ENCODE measurements at places on chromosomes 1 and 21. TPM values are rescaled to one million over a fixed set of nuclear protein-coding genes. Genes with fewer than 3 reads are reported as not detected.

GRCh38 chr21:46191686-46192575 is 7.7 kb upstream of the SPATC1L start:
- H3K27ac ChIP-seq, result no peak overlapping the region
- no peak for DNase-seq
- H3K4me3 ChIP-seq, result no peak overlapping the region

- no peak overlapping the region for H3K4me3 ChIP-seq
- H3K27ac ChIP-seq, result no peak overlapping the region
- no peaks in the 10 kb centered on the region for H3K27me3 ChIP-seq
- H3K36me3 ChIP-seq, result no peaks in the 10 kb centered on the region
These were observed 161.2 kb downstream of the PSMG1 start for GRCh38 chr21:39022035-39022434.

DNA sequence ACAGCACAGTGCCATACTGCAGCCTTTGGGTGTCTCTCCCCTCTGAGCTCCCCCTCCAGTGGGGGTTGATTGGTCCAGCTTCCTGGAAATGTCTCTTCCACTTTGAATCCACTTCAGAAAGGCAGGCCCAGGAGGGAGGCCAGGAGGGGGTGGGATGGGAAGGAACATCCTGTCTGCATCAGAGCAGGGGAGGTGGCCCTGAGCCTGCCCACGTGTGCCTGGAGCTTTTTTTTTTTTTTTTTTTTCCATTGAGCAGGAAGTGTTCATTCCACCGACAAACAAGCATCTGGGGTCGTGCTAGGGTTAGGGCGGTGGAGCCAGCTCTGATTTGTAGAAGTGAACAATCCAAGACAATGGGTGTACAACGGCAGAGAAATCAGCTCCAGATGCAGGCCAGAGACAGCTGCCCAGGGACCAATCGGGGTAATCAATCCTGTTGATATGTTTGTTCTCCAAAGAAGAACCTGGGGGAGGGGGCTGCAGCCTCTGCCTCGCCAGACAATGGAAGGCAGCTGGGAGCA is 93.3 kb downstream of the SSBP3 start:
- no peaks in the 10 kb centered on the region for H3K27me3 ChIP-seq
- H3K36me3 ChIP-seq, result no peaks in the 10 kb centered on the region
- H3K4me3 ChIP-seq, result no peak overlapping the region
- H3K27ac ChIP-seq, result no peak overlapping the region

- H3K27ac ChIP-seq, result no peak overlapping the region
- peaks cover 21% of the 10 kb centered on the region for H3K4me1 ChIP-seq
- H3K27me3 ChIP-seq, result no peaks in the 10 kb centered on the region
- no peaks in the 10 kb centered on the region for H3K36me3 ChIP-seq
These were observed 133.9 kb upstream of the SGIP1 start for GRCh38 chr1:66399888-66400529.

DNA sequence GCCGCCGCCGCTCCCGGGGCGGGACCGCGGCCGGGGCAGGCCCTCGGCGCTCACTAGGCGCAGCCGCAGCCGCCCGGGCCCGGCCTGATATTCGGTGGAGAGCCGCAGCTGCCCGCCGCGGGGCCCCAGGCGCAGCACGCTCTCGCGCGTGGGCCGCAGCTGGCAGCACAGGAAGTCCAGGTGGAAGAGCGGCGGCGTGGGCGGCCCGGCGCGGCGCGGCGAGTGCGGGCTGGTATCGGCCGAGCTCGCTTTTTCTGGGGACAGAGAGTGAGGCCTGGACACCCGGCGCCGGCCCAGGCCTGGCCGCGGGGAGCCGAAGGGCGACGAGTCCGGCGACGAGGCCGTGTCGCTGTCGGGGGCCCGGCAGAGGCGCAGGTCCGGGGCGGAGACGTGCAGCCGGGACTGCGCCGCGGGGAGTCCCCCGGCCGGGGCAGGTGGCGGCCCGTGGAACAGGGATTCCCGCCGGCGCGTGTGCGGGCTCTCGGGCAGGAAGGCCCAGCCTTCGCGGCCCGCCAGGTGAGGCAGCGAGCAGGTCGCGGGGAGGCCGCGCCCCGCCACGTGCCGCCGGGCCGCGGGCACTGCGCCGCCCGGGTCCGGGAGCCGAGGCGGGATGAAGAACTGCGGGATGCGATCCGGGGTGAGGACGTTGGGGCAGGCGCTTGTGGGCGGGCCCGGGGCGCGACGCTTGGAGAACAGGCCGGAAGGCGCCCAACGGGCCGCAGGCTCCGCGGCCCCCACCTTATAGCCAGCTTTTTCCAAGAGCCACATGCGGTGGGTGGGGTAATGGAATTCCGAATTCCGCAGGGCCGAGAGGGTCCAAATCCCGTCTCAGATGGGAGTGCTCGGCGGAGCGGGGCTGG is 1.2 kb downstream of the C2CD4D start:
- H3K4me1 ChIP-seq, result peaks cover 10% of the 10 kb centered on the region
- no peak overlapping the region for H3K27ac ChIP-seq
- H3K4me3 ChIP-seq, result peak overlapping the region; percentile 40
- peaks cover 47% of the 10 kb centered on the region for H3K27me3 ChIP-seq

DNA sequence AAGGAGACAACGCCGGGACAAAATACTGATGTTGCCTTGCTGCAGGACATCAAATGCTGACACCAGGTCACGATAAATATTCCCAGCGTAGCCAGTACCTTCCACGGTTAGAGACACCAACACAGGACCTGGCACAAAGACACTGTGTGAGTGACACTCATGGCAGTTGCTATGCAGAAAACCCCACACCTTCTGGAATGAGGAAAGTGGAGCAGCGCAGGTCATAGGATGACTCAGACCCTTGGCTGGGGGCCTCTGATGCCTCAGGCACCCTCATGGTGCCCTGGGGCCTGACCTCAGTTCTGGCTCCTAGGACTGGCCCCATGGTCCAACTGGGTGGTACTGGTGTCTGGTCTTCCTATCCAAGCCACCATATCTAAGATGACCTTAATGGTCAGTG is 7.0 kb downstream of the DCST2 start:
- DNase-seq, result no peak
- no peaks in the 10 kb centered on the region for H3K4me1 ChIP-seq
- no peaks in the 10 kb centered on the region for H3K27me3 ChIP-seq
- no peaks in the 10 kb centered on the region for H3K36me3 ChIP-seq
- H3K27ac ChIP-seq, result no peak overlapping the region
- H3K4me3 ChIP-seq, result no peak overlapping the region

- DNase-seq, result peak; percentile 80
- peak within 1 kb of the TSS; percentile 24 for H3K27ac ChIP-seq
- peaks cover 17% of the 10 kb centered on the region for H3K4me1 ChIP-seq
- no peaks in the 10 kb centered on the region for H3K27me3 ChIP-seq
- H3K4me3 ChIP-seq, result peak within 1 kb of the TSS; percentile 63
These were observed at the start of gene PTPRF for GRCh38 chr1:43530483-43531106. Gene PTPRF, plus strand, starts transcription at chr1:43530883. Its CDS starts 14,193 bp downstream, at chr1:43545076.

DNA sequence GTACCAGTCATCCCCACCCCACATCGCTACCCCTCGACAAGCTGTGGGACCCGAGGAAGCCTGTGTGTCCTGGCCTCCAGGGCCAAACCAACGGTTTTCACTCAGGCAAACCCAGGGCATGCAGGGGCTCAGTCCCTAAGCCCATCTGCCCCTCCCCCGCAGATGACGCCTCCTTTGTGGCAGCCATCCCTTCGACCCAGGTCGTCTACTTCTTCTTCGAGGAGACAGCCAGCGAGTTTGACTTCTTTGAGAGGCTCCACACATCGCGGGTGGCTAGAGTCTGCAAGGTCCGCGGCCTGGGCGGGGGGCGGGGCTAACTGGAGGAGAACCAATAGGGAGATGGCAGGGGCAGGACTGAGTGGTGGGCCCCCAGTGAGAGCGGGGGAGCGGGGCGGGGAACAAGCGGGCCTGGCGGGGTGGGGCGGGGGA is 7.4 kb downstream of the SEMA4A start:
- H3K4me3 ChIP-seq, result peak overlapping the region; percentile 37
- peak overlapping the region; percentile 29 for H3K27ac ChIP-seq
- H3K36me3 ChIP-seq, result no peaks in the 10 kb centered on the region

DNA sequence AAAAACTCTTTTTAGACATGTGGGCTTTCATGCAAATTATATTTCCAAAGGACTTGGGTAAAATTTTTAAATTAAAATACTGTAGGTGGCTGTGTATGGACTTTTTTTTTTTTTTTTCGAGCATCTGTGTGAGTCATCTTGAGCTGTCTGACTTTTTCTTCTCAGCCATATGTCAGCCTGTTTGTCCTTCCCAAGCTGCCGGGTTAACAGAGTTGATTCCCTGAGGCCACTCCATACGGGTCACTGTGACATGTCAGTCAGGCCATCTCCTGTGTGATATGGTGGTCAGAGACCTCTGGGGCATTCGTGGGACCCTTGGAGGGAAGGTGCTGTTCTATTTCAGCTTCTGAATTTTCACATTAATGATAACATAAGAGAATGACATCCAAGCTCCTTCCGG is 148.3 kb downstream of the KCNJ6 start:
- peaks cover 56% of the 10 kb centered on the region for H3K27me3 ChIP-seq
- no peak overlapping the region for H3K27ac ChIP-seq
- H3K36me3 ChIP-seq, result no peaks in the 10 kb centered on the region
- H3K4me3 ChIP-seq, result no peak overlapping the region
- H3K4me1 ChIP-seq, result no peaks in the 10 kb centered on the region
- DNase-seq, result no peak

- DNase-seq, result no peak
- no peak overlapping the region for H3K27ac ChIP-seq
- H3K27me3 ChIP-seq, result no peaks in the 10 kb centered on the region
- H3K4me1 ChIP-seq, result peaks cover 5% of the 10 kb centered on the region
These were observed 267.7 kb downstream of the PRDM2 start for GRCh38 chr1:13967707-13968106.

DNA sequence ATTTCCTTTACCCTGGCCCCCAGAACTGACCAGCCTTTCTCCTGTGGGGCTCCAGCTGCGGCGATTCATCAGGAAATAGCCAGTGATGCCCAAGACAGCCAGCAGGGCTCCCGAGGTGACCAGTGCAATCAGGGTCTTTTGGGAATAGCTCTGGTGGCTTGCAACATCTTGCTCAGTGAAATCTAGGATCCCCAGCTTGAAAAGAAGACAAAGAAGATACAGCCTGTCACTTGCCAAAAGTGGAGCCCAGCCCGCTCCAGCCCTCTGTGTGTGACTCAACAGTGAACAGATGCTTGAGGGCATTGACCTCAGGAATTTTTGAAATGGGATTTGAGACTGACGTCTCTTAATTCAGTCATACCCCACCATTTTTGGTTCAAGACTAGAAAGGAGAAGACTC is 22.3 kb downstream of the CD34 start:
- no peaks in the 10 kb centered on the region for H3K36me3 ChIP-seq
- DNase-seq, result no peak
- H3K4me3 ChIP-seq, result no peak overlapping the region

GRCh38 chr1:154104433-154105082 is 50.3 kb downstream of the NUP210L start:
- DNase-seq, result no peak
- no peak overlapping the region for H3K27ac ChIP-seq
- H3K36me3 ChIP-seq, result no peaks in the 10 kb centered on the region
- H3K4me1 ChIP-seq, result no peaks in the 10 kb centered on the region

- H3K27ac ChIP-seq, result no peak overlapping the region
- no peaks in the 10 kb centered on the region for H3K36me3 ChIP-seq
- H3K4me3 ChIP-seq, result no peak overlapping the region
- no peaks in the 10 kb centered on the region for H3K27me3 ChIP-seq
- DNase-seq, result no peak
- no peaks in the 10 kb centered on the region for H3K4me1 ChIP-seq
These were observed 95.6 kb downstream of the RIPK4 start for GRCh38 chr21:41671212-41671762.

GRCh38 chr1:31762726-31763670 is 1.1 kb downstream of the ADGRB2 start:
- peak; percentile 82 for DNase-seq
- H3K27ac ChIP-seq, result no peak overlapping the region

GRCh38 chr21:45528028-45528705 is 14.1 kb downstream of the SLC19A1 start:
- H3K36me3 ChIP-seq, result peaks cover 46% of the 10 kb centered on the region
- H3K4me3 ChIP-seq, result no peak overlapping the region
- H3K4me1 ChIP-seq, result no peaks in the 10 kb centered on the region
- H3K27ac ChIP-seq, result no peak overlapping the region
- H3K27me3 ChIP-seq, result no peaks in the 10 kb centered on the region

DNA sequence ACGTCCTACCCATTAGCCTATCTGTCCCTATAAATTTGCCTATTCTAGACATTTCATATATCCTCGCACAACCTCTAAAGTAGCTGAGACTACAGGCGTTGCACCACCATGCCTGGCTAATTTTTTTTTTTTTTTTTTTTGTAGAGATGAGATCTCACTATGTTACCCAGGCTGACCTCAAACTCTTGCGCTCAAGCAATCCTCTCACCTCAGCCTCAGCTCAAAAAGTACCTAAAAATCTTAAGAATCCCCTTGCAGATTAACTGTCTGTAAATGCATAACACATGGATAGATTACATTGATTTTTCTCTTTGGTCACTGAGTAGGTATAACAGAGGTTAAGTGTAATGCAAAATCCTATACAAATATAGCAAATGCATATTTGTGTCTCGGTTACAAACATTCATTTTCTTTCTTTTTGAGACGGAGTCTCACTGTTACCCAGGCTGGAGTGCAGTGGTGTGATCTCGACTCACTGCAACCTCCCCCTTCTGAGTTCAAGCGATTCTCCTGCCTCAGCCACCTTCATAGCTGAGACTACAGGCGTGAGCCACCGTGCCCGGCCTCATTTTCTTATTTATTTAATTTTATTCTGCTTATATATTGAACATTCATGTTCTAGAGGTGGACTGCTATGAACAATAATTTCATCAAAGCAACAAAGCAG is 2.3 kb downstream of the HORMAD1 start:
- H3K36me3 ChIP-seq, result no peaks in the 10 kb centered on the region
- no peak for DNase-seq
- no peak overlapping the region for H3K27ac ChIP-seq
- H3K4me1 ChIP-seq, result no peaks in the 10 kb centered on the region
- H3K4me3 ChIP-seq, result no peak overlapping the region

GRCh38 chr21:16102113-16102512 is 372.3 kb downstream of the USP25 start:
- no peaks in the 10 kb centered on the region for H3K36me3 ChIP-seq
- H3K4me3 ChIP-seq, result no peak overlapping the region
- no peak overlapping the region for H3K27ac ChIP-seq
- DNase-seq, result no peak
- H3K27me3 ChIP-seq, result no peaks in the 10 kb centered on the region
- no peaks in the 10 kb centered on the region for H3K4me1 ChIP-seq

DNA sequence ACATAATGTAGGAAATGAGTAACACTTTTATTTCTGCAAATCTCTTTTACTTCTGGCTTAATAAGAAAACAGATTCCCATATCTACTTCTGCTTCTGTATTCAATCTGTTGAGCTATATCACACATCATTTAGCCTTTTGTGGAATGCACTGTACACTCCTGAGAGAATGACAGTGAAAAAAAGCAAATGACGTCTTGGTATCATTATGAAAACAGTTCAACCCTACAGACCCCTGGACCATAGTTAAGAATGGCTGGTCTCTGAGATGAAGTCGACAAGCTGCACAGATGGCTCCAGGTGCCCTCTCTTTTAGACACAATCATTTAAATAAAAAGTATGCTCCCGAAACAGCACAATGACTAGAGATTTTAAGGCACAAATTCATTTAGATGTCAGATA is 247.0 kb downstream of the RERE start:
- DNase-seq, result no peak
- no peak overlapping the region for H3K4me3 ChIP-seq

- H3K36me3 ChIP-seq, result no peaks in the 10 kb centered on the region
- H3K4me3 ChIP-seq, result no peak overlapping the region
- H3K27ac ChIP-seq, result no peak overlapping the region
- peak; percentile 47 for DNase-seq
These were observed 273.3 kb downstream of the DISC1 start for GRCh38 chr1:231899713-231900435.

GRCh38 chr1:240790856-240791255 is 178.9 kb upstream of the GREM2 start:
- no peaks in the 10 kb centered on the region for H3K4me1 ChIP-seq
- no peak overlapping the region for H3K27ac ChIP-seq
- no peak overlapping the region for H3K4me3 ChIP-seq

UMODL1 gene
- not detected for total RNA-seq

PALMD gene
- total RNA-seq, result not detected

CCSAP gene
- 11.7 TPM for total RNA-seq

TDRD5 gene
- total RNA-seq, result not detected

FMO2 gene
- 0.20 TPM for total RNA-seq

EPS15 gene
- total RNA-seq, result 50.6 TPM
